ENCODE measurements at places on chromosomes 2 and 18. TPM values are rescaled to one million over a fixed set of nuclear protein-coding genes. Genes with fewer than 3 reads are reported as not detected.

GEN1 gene
- 12.2 TPM for total RNA-seq

MAIP1 gene
- total RNA-seq = 39.8 TPM

CTLA4 gene
- not detected for total RNA-seq

INSIG2 gene
- 12.2 TPM for total RNA-seq

ALPG gene
- total RNA-seq = 0.15 TPM

TFPI gene
- total RNA-seq = 55.3 TPM

CD226 gene
- total RNA-seq = 0.07 TPM

ZDBF2 gene
- 0.74 TPM for total RNA-seq

FOXI3 gene
- total RNA-seq = not detected

CCDC178 gene
- not detected for total RNA-seq

CD207 gene
- not detected for total RNA-seq

TUBA4A gene
- 338 TPM for total RNA-seq

VIL1 gene
- 0.17 TPM for total RNA-seq

MOCOS gene
- total RNA-seq = 3.6 TPM

ADD2 gene
- total RNA-seq = 28.7 TPM

RAB6C gene
- not detected for total RNA-seq

GAD1 gene
- 0.61 TPM for total RNA-seq

LRATD1 gene
- total RNA-seq = 0.02 TPM

RTKN gene
- 29.6 TPM for total RNA-seq

RGPD8 gene
- 2.5 TPM for total RNA-seq

RASGRP3 gene
- total RNA-seq = 1.1 TPM
